ENCODE measurements at places on chromosomes 6 and 20.

DNA sequence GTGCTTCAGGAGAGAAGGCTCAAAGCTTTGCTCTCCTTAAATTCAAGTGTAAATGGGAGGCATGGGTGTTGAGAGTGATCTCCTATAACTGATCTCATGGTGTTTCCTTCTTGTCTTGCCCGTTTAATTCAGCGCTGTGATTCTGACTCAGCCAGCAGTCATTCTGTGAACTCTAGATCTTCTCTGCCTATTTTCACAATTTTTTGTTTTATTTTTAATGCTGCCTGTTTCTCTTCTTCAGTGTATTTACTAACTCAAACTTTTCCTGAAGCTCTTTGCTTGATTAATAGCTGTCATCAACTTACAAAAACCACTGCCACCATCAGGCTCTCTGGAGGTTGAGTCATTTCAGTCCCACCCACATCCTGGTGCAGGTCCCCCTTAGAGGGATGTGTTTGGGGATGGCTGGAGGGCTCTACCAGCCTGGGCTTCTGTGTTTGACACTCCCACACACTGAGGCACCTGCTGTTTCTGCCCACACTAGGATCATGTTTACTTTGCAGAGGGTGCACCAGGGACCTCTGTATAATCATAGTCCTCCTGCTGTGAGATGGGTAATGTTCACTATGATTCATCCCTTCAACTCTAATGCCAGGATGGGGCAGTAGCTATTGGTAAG, 94.0 kb downstream of the SHLD1 start:
- DNase-seq: no peak

- no peak for DNase-seq
These were observed 71.3 kb upstream of the SLC2A12 start for GRCh38 chr6:134123666-134124208.

- no peak for DNase-seq
These were observed 2.8 kb downstream of the HMGN3 start for GRCh38 chr6:79231666-79232065.

GRCh38 chr20:21515300-21516179, 1.7 kb upstream of the NKX2-2 start:
- no peak for DNase-seq

- no peak for DNase-seq
These were observed 543.4 kb downstream of the CD83 start for GRCh38 chr6:14660806-14661579.

- no peak for DNase-seq
These were observed 11.5 kb downstream of the FILIP1 start for GRCh38 chr6:75481936-75482593.

DNA sequence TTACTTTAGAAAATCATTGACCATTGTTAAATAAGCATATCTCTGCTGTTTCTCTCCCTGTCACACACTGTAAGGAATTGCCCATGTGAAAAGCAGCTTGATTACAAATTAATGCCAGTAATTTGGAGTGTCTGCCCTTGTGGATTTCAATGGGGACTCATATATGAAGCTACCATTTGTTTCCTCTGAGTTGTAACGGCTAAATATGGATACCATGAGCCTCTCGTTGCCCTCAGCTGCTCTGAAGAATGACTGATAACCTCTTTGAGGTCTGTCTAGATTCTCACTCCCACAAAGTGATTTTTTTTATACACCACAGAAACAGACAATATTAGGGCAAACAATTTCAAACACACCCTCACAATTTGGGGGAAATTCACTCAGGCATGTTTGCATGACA, 40.0 kb upstream of the MAFB start:
- DNase-seq: no peak

DNA sequence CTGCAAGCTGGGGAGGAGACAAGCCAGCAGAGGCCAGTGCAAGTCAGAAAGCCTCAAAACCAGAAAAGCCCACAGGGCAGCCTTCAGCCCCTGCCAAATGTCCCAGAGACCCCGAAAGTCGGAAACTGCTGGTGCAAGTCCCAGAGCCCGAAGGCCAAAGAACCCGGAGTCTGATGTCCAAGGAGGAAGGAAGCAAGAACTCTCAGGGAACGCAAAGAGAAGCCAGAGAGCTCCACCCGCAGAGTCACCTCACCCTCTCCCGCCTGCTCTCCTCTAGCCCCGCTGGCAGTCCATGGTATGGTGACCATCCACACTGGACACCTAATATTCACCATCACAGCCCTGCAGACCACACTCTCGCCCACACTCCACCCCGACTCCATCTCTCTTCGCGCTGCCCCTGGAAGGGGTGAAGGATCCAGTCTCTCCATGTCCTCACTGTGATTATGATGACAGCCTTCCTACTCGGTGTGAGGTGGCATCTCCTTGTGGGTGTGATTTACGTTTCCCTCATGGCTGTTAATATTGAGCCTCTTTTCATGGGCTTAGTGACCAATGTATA, 10.6 kb downstream of the ULBP3 start:
- DNase-seq: no peak

DNA sequence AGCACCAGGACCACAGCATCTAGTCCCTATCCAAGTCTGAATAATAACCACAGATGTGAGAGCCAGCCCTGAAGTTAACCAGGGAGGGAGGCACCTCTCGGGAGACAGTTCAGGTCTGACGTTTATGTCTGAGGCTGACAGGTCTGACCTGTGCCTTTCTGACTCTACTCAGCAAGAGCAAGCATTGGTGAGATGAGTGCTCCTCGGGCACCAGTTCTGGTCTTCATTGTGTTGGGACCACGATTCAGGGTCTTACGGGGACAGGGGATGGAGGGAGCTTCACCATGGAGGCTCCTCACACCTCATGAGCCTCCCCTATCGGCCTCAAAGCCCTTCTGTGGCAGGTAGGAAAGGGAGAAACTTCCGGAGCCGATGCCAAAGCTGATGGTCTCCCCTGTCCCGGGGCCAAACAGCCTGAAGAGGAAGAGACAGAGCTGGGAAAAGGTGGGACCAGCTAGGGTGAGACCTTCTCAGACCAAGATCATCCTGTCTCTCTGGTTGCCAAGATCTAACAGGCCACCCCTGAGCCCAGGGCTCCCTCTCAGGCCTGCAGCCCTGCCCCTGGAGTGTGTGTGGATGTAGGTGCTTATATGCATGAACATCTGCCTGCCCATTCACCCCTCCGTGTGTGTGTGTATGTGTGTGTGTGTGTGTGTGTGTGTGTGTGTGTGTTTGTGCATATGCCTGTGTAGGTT, 170.5 kb downstream of the VEGFA start:
- no peak for DNase-seq

- DNase-seq: no peak
These were observed 5.6 kb downstream of the CD93 start for GRCh38 chr20:23080521-23080920.

GRCh38 chr6:80330961-80331360, 224.5 kb downstream of the BCKDHB start:
- no peak for DNase-seq

DNA sequence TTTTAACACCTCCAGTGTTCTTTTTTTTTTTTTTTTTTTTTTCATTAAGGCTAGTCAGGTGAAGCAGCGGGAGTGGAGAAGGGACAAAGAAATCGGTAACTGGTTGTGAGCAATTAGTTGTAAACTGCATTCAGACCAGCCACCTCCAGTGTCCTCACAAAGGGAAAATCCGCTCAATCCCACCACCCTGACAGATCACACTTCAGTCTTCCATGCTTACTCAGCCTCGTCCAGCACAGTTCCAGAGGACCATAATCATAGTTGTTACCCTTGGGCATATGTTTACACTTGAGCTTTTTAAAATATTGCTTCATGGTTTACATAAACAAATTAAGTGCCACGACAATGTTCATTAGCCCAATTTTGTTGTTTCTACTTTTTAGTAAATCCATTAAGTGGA, 10.2 kb downstream of the DYNLRB1 start:
- DNase-seq: no peak

DNA sequence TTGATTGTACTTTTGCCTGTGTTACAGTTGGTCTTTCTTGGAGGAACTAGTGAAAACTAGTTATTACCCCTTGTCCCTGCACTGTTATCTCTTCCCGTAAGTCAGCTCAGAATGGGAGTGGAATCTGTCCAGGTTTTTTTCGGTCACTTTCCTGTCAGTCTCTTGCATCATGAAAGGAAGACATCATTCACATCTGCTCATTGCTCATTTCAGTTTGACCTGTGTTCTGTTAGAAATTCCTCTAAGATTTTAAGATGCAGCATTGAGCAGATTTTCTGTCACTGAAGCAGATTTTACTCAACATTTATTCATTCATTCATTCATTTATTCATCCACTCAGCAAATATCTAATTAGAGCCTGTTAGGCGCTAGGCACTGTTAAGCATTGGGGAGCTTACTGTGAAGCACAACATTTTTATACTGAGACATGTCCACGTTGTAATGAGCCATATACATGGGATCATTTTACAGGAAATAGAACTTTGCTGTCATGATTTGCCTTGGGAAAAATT, 33.1 kb upstream of the HINT3 start:
- no peak for DNase-seq

DNA sequence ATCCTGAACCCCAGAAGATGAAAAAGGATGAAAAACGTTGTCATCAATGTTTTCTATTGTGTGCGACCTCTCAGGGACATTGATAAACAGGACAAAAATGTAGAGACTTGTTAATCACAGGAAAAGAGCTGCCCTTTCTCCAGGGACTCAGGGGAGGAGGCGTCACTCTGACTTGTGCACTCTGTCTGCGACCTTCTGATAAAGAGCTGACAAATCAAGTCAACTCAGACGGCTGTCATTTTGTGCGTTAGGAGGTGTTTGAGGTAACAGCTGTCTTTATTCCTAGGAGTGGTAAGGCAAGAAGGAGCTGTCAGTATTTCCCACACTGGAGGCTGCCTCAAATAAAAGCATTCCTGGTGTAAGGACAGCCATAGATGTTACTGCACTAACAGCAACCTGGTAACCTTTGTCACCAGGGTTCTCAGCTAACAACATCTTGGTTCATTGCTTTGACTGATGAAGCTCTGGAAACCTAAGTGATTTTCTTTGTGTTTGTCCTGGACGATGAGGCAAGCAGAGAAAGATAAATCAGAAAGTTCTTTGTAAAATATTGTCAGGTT, 38.6 kb upstream of the NXT1 start:
- no peak for DNase-seq

- DNase-seq: no peak
These were observed 1287.0 kb upstream of the GJE1 start for GRCh38 chr6:140845701-140846100.

- DNase-seq: no peak
These were observed 197.4 kb upstream of the MOCS1 start for GRCh38 chr6:40131675-40132074.

GRCh38 chr6:1481286-1481685, 91.9 kb downstream of the FOXF2 start:
- DNase-seq: no peak

DNA sequence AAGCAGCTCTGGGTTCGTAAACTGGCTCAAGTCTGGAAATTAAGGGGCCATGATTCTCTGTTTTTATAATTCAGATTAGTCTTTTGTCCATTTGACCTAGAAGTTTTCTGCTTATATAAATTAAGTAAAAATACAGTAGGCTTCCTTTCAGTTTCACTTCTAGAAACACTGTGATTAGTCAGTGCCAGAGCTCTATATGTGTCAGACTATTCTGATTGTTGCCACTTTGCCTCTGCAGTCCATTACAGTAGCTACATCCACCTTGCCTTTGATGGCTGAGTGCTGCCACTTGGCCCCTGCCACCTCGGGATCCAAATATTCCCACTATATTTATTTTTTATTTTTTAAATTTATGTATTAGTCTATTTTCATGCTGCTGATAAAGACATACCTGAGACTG, 7.9 kb downstream of the ZC2HC1B start:
- no peak for DNase-seq

DNA sequence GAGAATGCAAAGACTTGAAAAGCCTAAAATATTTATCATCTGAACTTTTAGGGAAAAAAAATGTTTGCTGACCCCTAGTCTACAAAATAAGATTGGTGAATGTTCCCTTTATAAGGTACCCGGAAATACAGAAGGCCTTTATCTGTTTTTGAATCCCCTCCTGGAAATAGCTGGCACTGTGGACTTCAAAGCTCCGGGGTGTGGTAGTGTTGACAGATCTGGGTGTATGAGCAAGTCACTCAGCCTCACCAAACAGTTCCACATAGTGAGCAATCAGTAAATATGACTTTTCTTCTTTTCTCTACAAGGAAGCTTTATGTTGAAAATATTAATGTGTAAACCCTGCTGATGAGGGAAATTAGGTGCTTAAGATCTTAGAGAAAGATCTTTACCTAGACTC, 29.2 kb upstream of the HTR1B start:
- DNase-seq: no peak

- DNase-seq: peak; percentile 76
These were observed 156.8 kb downstream of the DLL1 start for GRCh38 chr6:170134031-170134470.

DNA sequence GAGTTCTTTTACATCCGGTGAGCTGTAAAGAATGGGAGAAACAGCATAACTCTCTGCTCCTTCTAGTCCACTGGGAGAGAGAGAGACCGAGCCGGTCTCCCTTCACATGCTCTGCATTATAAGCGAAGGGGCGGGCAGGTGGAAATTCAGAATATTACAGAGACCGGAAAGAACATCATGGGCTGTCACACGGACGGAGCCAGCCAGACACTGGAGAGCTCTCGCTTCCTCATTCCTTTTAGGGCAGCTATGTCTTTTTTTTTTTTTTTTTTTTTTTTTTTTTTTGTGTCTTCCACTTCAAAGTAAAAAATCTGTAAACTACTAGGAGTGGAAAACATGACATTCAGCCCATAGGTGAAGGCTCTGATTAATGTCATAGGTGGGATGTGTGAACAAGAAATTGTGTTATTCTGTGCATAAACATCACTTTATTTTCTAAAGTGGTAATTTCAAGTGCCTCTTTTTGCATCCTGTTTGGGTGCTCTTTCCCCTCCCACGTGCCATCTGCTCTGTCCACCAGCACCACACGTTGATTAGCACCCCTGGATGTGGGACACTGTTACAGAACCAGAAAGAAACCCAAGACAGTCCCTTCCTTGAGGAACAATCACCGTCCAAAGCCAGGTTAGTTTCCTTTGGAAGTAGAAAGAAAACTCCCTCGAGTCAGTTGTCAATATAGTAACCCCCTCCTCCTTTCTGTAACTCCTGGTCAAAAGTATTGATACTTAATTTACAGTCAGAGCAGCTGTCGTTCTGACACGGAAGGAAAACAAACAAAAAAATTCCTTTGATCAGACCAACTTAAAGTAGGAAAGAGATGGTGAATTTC, at the start of gene TAGAP:
Gene TAGAP (minus strand): TSS at position 93 of the 829 bp plus-strand sequence. CDS start 845 bp downstream, outside the sequence.
- DNase-seq: peak; percentile 80

DNA sequence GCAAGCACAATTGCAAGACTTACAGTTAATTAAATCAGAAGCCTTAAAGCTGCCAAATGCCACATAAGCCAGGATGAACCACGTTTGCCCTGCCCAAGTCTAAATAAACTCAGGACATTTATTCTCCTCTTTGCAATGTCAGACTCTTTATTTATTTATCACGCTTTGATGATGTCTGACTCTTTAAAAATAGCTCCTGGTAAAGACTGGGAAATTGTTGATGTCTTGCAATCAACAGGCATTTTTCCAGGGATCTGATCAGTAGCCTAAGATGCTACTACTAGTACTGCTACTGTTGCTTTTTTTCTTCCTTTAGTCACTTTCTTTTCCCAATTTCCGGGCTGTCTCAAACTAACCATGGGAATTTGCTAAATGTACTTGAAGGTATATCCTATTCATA, 365.8 kb upstream of the MARCKS start:
- DNase-seq: no peak

- DNase-seq: no peak
These were observed 18.3 kb upstream of the RANBP9 start for GRCh38 chr6:13729891-13730290.
